ENCODE measurements at places on chromosomes 12 and 14.

DNA sequence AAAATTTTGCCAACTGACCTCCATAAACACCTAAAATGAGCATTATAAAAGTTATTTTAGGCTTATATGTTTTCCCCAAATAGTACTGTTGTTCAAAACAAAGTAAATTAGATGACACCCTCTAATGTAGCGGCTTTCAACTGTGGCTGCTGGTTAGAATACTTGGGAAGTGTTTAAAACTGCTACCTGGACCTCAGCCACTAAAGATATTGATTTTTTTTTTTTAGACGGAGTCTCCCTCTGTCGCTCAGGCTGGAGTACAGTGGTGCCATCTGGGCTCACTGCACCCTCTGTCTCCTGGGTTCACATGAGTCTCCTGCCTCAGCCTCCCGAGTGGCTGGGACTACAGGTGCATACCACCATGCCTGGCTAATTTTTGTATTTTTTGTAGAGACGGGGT, 16.2 kb downstream of the PRORP start:
- no peak for DNase-seq

GRCh38 chr12:59088673-59089072, 168.4 kb upstream of the LRIG3 start:
- DNase-seq, result no peak

DNA sequence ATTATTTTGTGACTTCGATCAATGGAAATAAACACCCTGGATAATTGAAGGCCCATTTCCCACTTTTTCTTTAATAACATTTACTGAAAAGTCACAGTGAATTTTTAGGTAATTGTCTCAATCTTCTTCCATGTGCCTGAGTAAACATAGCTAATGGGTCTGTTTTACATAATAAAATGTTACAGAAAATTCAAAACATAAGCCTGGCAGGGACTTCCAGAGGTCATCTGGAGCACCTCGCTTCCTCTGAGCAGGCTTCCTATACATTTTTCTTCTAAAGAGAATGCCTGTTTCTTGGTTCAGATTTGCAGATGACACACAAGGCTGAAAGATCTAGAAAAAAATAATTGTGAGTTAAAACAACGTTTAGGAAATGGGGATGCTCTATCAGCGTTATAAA, 183.8 kb upstream of the PDE3A start:
- no peak for DNase-seq

DNA sequence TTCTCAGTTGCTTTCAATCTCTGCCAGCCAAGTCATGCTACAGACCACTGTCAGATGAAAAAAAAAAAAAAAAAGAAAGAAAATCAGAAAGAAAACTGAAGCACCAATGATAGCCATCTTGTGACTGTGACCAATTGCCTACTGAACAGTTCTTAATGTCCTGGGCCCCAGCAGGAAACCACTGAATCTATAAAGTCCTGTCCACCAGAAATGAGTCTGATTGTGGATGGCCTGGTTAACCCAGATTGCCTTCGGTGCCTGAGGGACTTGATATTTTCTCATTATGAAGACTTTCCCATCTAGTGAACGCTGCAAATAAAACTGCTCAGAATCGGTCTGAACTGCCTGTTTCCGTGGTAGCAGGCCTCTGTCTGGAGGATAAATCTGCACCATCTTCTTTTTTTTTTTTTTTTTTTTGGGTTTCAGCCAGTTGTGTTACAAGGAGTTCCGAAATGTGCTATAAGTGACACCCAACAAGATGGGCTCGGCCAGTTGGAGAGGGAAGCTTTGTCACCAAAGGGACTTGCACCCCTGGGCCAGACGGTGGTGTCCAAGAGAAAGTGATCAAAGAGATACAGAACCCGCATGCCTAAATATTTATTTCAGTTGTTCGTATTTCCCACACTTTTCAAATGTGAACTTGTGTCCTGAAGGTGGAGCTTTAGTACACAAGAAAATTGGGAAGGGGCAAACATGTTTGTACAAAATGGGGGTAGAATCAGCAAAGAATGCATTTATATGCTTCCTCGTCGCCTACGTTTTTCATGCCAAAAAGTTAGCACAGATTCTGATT, 3.0 kb upstream of the PLXNC1 start:
- DNase-seq, result peak; percentile 76

DNA sequence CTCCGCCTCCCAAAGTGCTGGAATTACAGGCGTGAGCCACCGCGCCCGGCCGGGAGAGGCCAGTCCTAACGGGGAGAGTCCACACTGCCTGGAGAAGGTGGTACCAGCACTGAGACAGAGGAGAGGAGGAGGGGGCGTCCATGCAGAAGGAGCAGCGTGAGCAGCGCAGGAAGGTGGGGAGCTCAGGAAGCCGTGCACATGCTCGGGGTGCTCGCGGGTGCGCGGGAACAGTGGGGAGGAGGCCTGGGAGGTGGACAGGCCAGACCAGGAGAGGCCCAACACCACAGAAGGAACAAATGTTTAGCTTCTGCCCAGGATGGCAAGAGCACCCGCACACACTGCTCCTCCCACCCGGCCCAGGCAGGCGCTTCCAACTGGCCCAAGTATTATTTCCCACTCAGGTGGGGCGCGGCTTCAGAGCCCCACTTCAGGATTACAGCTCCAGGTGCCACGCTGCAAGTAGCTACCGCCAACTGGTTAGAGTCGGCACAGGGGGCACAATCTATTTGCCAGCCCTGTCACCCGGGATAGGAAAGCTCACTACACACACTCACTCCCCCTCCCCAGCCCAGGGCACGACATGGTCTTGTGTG, 80.8 kb upstream of the BCL11B start:
- no peak for DNase-seq

DNA sequence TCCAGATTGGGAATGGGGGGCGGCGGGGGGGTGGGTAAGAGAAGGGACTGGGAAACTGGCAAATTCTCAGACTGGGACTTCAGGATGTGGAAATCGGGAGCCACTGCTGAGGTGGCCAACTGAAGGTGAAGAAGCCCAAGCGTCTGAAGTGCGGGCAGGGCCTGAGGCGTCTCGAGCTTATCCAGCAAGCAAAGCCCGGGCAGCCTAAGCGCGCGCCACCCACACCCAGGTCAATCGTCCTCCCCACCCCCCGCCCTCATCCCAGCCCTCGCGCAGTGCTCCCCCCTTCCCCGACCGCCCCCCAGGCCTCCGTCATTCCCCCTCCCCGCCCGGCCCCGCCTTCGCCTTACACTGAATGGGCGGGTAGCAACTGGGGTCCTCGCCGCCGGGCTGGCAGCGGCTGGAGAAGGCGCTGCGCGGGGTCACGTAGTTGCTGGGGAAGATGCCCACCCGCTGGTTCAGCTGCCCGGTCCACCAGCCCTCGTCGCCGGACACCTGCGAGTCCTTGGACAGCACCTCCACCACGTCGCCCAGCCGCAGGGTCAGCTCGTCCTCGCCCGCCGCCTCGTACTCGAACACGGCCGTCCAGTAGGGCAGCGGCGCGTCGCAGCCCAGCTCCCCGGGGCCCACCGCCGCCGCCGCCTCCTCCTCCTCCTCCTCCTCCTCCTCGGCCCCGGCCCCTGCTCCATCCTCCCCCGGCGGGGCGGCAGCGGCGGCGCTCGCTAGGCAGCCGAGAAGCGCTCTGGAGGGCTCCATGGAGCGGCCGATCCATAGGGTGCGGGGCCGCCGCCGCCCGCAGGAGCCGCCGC, 693 bp downstream of the MAP3K9 start:
- DNase-seq, result peak; percentile 40

GRCh38 chr12:109741286-109741969, 27.8 kb downstream of the FAM222A start:
- DNase-seq, result no peak

- no peak for DNase-seq
These were observed 31.1 kb downstream of the APPL2 start for GRCh38 chr12:105204916-105205315.

DNA sequence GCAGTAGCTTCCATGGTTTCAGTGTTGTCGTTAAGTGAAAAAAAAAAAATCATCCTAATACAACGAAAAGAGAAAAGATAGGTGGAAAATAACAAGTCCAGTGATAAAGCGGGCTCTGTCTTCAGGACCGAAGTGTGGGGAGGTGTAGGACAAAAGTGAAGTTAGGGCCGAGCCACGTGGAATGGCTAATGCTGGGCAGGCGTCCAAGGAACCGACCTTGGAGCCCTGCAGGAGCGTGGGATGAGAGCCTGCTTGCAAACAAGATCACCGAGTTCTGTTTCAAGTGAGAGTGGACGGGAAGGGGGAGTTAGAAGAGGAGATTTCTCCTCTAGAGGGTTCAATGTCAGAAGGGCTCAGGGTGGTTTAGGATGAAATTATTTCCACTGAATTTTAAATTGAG, 22.2 kb downstream of the A2ML1 start:
- no peak for DNase-seq

GRCh38 chr14:48398675-48399282, 723.4 kb upstream of the MDGA2 start:
- DNase-seq, result peak; percentile 64

DNA sequence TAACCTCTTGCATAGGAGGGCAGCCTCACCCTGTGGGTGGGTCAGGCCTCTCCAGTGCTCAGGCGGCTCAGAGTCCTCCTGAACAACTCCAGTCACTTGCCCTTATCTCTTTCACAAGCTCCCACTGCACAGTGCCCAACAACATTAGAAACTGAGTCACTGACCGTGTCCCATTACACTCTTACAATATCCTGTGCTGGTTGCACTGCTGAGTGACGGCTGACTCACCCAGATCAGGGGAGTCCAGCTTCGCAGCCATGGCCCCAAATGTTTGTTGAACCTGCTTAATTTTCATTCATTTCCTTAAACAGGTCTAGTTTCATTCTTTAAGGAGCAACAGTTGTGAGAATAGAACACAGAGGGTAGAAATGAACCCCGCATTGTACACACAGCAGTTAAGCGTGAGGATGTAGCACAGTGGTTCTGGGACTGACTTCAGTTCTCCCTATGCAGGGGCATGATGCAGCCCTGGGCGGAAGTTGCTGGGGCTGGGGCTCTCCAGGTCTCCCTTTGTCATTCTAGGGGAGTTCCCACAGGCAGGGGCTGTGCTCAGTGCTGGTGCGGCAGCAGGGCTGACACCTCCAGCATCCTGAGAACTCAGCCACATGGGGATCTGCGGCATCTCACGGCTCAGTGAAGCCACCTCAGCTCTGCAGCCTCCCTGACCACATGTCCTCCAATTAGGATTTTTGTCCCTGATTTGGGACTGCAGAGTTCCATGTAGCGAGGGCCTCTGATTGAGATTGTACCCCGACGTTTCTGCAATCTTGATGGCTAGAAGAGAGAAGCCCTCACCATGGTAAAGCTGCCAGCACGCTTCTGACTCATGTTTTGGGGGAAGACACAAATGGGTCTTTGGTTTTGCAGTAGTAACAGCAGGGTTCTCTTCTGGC, 16.1 kb downstream of the GPR68 start:
- no peak for DNase-seq

DNA sequence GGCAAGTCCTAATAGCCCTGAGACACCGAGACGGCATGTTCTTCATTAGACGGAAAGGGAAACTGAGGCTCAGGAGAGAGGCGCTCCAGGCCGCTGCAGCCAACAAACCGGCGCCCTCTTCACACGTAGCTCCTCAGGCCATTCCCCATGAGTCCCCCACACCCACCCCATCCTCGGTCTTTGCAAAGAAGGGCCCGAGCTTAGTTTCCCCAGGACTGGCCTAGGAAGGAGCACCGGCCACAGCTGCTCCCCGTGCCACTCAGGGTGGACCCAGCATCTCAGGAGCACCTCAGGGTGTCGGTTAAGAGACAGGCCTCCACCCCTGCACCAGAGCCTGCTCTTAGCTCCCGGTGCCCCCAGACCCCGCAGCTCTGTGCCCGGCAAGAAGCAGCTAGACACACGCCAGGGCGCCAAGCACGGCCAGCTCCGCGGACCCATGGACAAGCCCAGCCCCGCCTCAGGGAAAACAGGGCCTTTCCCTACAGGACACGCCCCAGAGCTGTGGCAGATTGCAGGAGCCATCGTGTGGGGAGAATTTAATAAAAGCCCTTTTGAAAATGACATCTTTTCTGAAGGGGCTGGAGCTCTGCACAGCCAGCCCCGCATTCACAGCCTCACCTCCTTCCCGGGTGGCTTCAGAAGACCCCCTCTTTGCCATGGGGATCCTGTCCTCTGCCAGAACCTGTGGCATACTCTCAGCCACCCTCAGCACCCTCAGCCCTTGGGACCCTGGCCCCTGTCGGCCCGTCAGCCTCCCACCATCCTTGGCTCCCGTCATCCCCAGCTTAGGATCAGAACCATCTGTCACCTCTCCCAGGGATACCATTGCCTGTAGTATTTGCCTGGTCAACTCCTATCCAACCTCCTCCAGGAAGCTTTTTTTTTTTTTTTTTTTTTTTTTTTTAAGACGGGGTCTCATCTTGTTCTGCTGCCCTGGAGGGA, 59.7 kb downstream of the LGMN start:
- no peak for DNase-seq

- no peak for DNase-seq
These were observed 13.6 kb upstream of the DHRS7 start for GRCh38 chr14:60178820-60179219.

- DNase-seq, result peak; percentile 77
These were observed 16.2 kb downstream of the PYGL start for GRCh38 chr14:50928002-50928635.

GRCh38 chr14:57293866-57294837, 25.4 kb downstream of the AP5M1 start:
- peak; percentile 60 for DNase-seq

GRCh38 chr12:24997496-24997895, 48.6 kb upstream of the BCAT1 start:
- DNase-seq, result no peak

- no peak for DNase-seq
These were observed 14.5 kb downstream of the ZNF839 start for GRCh38 chr14:102333795-102334705.

DNA sequence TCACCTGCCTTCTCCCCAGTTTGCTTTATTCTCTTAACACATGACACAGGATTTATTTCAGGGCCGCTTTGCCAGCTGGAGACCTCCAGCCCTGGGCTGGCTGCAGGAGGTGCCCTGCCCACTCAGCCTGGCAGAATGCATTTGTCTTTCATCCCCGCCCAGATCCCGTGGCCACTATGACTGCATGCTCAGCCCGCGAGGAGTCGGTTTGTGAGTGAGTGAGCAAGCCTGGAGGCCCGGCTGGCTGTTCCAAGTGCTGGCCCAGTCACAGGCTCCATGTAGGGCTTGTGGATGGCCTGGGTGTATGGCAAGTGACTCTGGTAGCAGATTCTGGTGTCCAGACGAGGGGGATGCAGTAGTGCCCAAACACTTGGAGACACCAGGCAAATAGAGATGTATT, 2.1 kb downstream of the TDP1 start:
- peak; percentile 27 for DNase-seq

- DNase-seq, result no peak
These were observed at the start of gene GPHB5 for GRCh38 chr14:63318835-63319234. Gene GPHB5 (minus strand): TSS chr14:63318935. CDS start chr14:63317849, 1,086 bp downstream.

DNA sequence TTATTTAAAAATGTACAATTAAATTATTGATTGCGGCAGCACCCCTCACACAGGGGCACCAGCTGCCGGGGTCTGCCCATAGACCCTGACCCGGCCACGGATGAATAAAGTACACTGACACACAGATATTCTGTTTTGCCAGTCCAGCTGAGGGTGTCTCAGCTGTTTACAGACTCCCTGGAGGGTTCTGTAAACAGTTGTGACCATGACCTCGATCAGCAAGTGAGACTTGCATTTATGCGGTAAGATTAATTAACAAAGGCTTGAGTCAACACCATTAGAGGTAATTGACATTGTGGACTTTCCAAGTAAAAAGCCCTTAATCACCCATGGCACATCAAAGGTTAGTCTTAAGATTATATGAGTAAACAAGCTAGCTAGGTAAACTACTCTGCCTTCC, 94.3 kb downstream of the FUT8 start:
- no peak for DNase-seq
